T-helper 17 cell (primary cell): ENCODE measurements at places on chromosomes 3 and 15. TPM values are rescaled to one million over a fixed set of nuclear protein-coding genes. Genes with fewer than 3 reads are reported as not detected.

DNA sequence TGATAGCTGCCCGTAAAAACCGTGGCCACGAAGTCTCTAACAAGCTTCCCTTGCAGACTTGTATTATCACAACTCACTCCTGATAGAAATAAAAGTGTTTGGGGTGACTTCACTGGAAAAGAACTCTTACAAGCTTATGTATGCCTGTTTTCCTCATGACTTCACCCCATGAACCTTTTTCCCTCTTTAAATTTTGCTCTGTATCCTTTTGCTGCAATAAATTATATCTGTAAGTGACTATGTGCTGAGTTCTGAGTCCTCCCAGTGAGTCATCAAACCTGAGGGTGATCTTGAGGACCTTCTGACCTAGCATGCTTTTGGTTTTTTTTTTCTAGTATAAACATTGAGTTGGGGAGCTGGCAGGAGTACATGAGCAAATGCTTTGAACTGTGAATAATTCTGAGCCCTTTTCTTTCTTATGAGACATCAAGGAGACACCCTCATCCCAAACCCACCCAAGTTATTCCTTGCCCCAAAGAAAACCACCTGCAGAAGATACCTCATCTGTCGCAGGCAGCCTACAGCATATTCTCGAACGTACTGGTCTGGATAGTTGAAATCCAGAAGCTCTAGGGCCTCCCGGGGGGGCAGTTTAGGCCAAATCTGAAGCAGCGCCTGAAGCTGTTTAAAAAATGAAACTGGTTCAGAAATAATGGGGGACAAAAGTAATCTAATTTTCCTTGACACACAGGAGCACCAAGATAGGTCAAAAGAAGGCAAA, 85.9 kb downstream of the FAIM start:
- no peak for DNase-seq

GRCh38 chr15:95468820-95469219, 861.7 kb upstream of the NR2F2 start:
- no peak for DNase-seq

GRCh38 chr3:170867143-170867937, 2.7 kb downstream of the RPL22L1 start:
- DNase-seq = no peak

DNA sequence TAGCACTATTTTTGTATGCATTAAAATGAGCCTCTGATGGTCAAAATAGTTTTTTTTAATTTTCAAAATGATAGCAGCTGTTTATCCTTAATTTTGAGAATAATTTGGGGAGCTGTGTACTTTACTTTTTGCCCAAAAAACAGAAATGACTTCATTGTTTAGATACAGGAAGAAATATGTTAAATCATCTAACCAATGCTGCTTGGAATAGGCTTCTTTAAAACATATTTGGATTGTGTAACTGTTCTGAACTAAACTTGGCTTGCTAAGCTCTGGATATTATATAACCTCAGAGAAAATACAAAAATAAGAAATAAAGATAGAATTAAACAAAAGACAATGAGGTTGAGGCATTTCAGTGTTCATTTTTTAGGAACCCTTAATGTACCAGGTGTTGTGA, 119.3 kb downstream of the SERPINI1 start:
- no peak for DNase-seq

GRCh38 chr3:72627271-72627670, 221.0 kb downstream of the SHQ1 start:
- DNase-seq = no peak

DNA sequence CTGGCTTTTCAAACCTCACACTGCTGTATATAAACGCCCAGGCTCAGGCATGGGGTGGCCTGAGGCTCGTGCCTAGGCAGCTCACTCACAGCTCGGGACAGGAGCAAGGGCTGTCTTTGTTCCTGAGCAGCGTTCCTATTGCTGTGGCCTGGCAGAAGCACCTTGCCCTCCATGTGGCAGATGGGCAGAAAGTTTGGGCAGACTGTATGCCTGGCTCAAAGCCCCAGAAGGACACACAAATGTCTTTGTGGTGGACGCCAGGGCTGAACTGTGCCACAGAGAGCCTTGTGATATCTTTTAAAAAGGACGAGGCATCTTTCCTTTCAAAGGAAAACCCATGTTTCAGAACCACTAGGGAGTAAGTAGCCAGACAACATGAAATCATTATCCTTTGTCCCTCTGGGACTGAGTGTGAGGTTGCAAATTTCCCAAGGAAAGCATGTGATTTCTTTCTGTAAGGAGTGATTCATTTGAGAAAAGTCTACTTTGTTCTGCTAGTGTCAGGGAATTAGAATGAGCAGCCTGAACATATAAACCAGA, 29.3 kb upstream of the UBE2E1 start:
- no peak for DNase-seq

GRCh38 chr3:136055491-136055890, 90.0 kb downstream of the PPP2R3A start:
- DNase-seq = no peak

The PSTPIP1 gene
- total RNA-seq = 129 TPM

The TMEM212 gene
- total RNA-seq = not detected

The FBXO45 gene
- 4.9 TPM for total RNA-seq
